ENCODE measurements at places on chromosomes 6 and 20. TPM values are rescaled to one million over a fixed set of nuclear protein-coding genes. Genes with fewer than 3 reads are reported as not detected.

The TBXT gene
- total RNA-seq, result not detected

- no peak for DNase-seq
Observed at GRCh38 chr6:87815449-87815848, 113.4 kb upstream of the AKIRIN2 start.

The BNIP5 gene
- total RNA-seq, result not detected

- peak; percentile 58 for DNase-seq
Observed at GRCh38 chr20:34472246-34472925, 43.8 kb upstream of the DYNLRB1 start.

GRCh38 chr20:61253640-61254511 is 1.8 kb downstream of the CDH4 start:
- DNase-seq, result peak; percentile 13

- DNase-seq, result no peak
Observed at GRCh38 chr6:101108286-101108685, 227.2 kb upstream of the ASCC3 start.

The PNPLA1 gene
- total RNA-seq, result not detected

- peak; percentile 93 for DNase-seq
Observed at GRCh38 chr6:100203400-100203799, 209.4 kb upstream of the MCHR2 start.

The DNAH8 gene
- not detected for total RNA-seq

All from HT1080 (cell line).